ENCODE measurements at places on chromosomes 5 and 9.

DNA sequence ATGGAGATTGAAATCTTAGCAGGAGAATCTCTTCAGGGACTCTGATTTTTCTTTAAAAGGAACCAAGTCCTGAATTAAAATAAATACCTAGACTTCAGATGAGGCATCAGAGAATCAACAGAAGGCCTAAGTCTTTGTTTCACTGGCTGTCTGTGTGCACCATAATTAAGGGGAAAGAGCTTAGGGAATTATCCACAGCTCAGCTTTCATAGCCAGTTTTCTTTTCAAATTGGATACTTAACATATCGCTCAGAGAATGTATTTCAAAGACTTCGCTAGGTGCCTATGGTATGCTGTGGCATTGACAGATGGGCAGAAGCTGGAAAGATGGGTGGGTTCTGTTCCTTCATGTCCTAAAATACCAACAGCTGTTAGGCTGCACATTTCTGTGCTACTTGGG is 325.8 kb downstream of the TMEM38B start:
- DNase-seq, result no peak

GRCh38 chr5:55915783-55916182 is 64.6 kb downstream of the IL31RA start:
- DNase-seq, result no peak

DNA sequence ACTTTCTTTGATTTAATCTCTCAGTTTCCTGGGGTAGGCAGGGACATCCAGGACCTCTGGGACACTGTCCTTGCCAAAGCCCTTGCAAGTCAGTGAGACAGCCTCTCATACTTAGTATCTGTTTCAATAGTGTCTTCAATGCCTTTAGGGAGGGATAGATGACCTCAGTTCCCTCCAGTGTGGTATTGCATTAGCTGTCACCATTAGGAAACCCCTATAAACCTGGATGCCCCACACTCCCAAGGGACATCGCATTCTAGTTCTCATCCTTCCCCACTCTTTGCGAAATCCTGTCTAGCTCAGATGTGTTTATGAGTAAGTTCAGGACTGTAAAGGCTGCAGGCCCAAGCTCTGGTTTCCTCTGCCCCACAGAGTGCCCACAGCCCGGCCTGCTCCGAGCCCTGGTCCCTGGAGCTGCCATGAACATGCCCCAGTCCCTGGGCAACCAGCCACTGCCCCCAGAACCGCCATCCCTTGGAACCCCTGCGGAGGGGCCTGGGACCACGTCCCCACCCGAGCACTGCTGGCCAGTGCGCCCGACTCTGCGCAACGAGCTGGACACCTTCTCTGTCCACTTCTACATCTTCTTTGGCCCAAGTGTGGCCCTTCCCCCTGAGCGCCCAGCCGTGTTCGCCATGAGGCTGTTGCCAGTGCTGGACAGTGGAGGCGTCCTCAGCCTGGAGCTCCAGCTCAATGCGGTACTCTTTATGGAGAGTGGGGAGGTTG is 13.2 kb downstream of the TMEM8B start:
- DNase-seq, result no peak

DNA sequence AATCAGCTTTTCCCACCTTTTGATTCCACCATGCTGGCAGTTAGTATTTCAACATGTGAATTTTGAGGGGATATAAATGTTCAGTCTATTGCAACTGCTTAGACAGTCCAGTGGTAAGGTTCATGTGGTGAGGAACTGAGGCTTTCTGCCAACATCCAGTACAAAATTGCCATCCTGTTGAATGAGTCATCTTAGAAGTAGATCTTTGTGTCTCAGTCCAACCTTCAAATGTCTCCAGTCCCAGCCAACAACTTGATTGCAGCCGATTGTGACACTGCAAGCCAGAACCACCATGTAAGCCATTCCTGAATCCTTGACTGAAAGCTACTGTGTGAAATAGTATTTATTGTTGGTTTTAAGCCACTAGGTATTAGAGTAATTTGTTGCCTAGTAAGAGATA is 331.5 kb upstream of the GRIN3A start:
- no peak for DNase-seq

DNA sequence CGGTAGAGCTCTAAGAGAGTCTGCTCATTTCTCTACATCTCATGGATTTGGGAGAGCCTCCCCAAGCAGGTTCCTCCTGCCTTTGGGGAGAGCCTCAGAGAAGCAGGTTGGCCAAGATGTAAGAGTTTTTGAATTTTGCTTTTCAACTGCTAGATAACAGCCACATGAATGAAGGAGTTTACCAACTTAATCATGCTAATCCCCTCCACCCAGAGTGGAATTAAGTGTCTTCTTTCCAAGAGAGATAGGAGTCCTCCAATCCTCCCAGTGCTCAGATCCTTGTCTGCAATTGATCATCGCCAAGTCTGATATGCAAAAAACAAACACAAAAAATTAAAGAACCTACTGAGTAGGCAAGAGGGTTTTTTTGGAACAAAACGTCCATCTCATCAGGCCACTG is 99.4 kb upstream of the MAP3K1 start:
- no peak for DNase-seq

DNA sequence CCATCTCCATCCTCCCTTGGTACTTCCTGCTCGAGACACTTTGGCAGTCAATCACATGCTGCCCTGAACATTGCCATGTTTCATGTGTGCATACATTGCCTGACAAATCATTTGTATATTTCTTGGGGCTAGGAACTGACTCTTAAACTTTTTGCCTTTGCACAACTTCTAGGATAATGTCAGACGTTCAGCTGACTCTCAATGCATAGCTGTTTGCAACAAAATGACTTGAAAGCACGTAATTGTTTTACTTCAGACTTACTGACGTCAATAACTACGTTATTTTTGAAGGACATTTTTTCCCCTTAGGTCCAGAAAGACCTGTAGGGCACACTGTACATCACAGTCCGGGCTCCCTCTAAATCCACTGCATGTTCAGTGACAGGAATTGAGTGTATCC is 37.4 kb upstream of the DAB2 start:
- no peak for DNase-seq

DNA sequence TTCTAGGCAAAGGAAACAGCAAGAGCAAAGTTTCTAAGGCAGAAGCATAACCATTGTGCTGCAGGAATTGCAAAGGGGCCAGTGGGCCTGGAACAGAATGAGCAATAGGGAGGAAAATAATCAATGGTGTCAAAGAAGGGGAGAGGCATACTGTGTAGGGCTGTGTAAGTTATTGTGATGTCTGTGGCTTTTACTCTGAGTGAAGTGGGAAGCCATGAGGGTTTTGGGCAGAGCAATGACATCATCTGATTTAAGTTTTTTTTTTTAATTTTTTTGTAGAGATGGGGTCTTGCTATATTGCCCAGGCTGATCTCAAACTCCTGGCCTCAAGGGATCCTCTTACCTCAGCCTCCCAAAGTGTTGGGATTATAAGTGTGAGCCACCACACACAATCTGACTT is 64.6 kb upstream of the PPP2CA start:
- DNase-seq, result no peak

DNA sequence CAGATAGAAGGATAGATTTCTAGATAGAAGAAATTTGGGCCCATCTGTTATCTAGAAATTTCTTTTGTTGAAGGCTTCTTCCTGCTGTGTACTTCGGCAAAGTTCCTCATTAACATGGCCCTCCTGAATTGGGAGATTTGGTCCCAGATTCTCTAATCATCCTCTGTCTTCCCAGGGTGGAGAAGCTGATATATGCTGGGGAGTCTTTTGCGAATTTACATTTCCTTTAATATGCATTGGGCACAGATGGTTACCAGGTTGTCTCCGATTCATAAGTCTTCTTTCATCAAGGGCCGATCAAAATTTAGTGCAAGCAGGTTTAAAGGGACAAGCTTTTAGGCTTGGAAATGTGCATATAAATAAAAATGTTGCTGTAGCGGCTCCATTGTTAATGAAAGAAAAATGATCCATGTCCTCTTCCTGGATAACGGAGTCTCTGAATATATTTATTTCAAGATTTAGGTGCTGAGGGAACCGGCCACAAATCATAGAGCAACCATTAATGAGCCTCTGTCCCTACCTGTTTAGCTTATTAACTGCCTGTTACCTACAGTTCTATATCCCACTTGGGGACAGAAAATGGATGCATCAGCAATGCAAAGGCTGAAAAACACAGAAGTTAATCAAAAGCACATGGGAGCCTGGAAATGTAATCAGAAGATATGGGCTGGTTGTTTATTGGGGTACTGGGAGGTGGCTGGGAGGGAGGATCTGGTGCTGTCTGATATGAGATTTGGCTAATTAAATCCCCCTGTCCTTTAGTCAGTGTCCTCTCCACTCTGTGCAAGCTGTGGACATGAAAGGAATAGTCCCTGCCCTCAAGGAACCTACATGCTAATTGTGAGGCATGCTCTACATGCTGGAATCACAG is 234.7 kb downstream of the MAN2A1 start:
- no peak for DNase-seq

DNA sequence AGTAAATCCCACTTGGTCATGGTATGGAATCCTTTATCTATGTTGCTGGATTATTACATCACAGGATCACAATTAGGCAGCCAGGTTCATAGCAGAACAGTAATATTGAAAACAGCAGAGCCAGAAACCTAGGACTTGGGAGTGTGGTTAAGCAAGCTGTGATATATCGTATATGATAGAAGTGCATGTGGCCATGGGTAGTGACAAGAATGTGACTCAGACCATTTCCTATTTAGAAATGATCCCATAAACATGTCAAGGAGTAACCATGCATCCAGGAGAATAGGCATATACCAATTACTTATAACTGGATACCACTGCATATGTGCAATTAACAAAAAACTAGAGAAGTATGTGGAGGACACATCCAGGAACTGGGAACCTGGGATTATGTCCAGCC is 31.2 kb downstream of the AMBP start:
- DNase-seq, result no peak

- no peak for DNase-seq
Observed at GRCh38 chr5:1783216-1783554, 16.5 kb downstream of the MRPL36 start.

DNA sequence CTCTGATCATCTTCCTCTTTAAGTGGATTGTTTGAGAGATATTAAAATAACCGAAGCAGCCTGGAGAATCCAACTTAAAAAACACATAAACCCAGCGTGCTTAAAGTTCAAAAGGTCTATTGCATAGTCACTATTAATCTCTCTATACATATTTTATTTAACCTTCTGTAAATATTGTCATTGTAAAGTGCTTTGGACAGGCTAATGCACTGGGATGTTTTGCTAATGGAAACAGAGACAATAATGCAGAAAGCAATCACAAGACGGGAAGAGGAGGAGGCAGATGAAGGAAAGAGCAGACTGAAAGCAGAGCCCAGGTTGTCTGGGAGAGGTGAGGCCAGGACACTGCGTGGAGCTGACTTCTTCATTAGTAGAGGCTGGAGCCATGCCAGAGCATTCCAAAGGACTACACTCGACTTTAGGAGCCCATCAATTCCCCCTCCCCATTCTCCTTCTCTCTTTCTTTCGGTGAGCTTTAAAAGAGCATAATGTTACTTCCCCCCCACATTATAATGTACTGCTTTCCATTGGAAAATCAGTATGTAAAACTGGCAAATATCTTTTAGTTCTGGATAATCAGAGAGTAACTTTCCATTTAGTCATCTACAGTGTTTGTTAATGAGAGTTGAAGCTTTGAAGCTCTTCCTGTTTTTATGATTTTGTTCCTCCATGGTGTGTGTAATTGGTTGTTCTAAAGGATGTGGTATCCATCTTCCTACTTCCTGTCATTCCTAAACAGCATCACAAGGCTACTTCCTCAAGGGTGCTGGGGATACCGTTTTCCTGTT is 307.3 kb upstream of the MPDZ start:
- no peak for DNase-seq

GRCh38 chr5:141778206-141778605 is 96.2 kb upstream of the ARAP3 start:
- no peak for DNase-seq

GRCh38 chr5:28862137-28862859 is 1823.9 kb upstream of the CDH9 start:
- no peak for DNase-seq

- DNase-seq, result peak; percentile 30
Observed at GRCh38 chr9:133677126-133678010, 41.2 kb downstream of the DBH start.

- no peak for DNase-seq
Observed at GRCh38 chr5:138636398-138636944, 61.3 kb upstream of the HSPA9 start.

- DNase-seq, result no peak
Observed at GRCh38 chr5:43619380-43619779, 16.4 kb downstream of the NNT start.

DNA sequence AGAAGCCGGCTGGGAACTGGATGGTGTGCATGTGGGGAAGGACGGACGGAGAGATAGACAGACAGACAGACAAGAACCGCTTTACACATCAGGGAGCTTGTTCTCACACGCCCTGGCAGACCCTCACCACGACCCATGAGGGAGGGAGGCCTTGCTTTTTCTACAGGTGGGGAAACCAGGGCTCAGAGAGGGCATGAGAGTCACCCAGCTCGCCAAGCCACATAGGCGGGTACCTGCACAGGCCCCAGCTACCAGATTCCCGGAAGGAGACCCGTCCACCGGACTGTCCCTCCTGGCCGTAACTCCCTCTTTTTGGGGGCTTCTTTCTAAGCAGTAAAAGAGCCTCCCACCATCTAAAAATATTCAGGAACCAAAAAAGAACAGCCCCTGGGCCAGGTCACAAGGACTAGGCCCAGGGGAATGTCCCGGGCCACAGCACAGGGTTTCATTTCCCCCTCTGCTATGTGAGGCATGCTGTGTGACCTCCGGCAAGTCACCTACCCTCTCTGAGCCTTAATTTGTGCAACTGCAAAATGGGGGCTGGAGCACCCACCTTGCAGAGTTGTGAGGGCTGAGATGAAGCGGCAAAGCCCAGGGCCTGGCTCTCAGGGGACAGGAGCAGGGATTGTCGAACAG is 84.4 kb upstream of the SARDH start:
- no peak for DNase-seq

GRCh38 chr5:34626036-34626435 is 30.1 kb upstream of the RAI14 start:
- no peak for DNase-seq
